Foreskin melanocyte (primary cell): ENCODE measurements at places on chromosomes 4 and X.

GRCh38 chr4:10056334-10057022, 35.2 kb upstream of the SLC2A9 start:
- DNase-seq, result no peak

- no peak for DNase-seq
These were observed 267.2 kb downstream of the TEX13A start for GRCh38 chrX:104953251-104953650.

GRCh38 chr4:48968814-48969213, 17.3 kb upstream of the CWH43 start:
- DNase-seq, result no peak

DNA sequence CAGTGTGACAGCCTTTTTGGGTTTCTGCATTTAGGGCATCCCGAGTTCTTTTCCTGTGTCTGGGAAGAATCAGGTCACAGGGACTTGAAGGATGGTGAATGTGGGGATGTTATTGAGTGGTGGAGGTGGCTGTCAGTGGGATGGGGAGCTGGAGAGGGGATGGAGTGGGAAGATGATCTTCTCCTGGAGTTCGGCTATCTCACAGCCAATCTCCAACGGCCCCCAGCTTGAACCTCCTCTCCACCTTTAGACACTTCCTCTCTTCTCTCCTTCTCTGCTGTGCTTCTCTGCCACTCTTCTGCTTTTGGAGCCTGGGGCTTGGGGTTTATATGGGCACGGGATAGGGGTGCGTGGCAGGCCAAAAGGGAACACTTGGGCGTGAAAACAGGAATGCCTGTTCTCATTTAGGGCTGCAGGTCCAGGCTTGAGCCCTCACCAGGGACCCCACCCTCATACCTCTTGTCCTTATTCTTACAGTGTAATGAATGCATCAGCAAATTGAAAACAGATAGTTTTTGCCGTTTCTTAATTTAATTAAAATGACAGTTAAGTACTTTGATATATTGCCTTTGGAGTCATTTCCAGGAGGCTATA, 37.5 kb downstream of the USP9X start:
- DNase-seq, result no peak

DNA sequence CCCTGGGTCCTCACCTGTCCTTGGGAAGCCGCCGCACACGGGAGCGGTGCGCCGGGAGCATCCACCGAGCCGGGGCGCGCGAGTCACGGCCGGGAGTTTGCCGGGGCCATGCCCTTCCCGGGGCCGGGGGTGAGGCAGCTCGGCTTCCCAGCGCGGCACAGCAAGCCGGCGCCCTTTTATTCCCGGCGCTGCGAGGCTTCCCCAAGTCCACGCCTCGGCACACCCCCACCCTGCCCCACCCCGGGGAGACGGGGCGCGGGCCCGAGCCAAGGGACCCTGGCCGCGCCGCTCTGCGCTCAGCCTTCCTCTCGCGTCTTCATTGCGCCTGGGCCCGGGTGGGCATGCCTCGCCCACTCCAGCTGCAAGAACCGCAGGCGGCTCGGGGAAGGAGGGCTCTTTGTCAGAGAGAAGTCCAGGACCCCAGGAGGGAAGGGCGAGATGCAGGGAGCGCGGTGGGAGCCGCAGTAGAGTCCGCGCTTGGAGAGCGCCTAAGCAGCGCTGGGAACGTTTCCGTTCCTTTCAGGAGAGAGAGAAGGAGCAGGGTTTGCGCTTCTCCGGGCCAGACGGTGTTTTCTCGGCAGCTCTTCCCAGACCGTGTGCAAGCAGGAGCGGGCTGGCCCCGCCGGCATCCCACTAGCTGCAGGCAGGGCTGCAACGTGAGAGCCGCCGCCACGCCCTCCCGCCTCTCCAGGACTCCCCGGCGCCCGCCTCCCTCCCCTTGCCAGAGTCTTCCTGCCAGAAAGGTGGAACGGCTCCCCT, at the start of gene MXRA5:
MXRA5 (minus strand) TSS at position 152 of the 759 bp plus-strand sequence. CDS start 2,819 bp downstream, outside the sequence.
- DNase-seq, result no peak

- DNase-seq, result no peak
These were observed 7.2 kb upstream of the CPLX1 start for GRCh38 chr4:833156-833555.

DNA sequence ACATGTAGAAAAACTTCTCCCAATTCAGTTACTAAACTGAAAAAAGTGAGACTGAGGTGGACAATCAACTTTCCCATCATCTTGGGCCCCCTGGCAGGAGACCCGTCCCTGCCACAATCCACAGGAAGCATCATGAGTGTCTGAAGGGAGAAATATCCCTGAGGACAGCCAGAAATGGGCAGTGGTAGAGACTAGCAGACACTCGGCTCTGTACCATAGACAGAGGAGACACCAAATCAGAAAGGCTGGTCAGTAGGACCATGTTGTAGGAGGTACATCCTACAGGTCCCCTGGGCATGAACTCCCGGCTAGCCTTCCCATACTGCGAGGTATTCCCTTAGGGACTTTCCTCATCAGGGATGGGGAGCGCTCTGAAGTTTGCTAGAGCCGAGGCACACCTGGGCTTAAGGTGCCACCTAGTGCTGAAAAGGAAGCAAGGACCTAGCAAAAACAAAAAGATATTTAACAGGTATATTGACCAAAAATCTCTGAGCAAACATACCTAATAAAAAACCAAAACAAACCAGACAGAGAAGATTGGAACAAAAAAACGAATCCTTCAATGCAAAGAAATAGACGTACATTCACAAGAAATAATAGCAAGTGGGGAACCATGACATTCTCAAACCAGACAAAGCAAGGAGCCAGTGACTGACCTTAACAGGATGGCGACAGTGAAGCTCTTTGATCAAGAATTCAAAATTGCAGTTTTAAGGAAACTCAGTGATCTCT, 55.6 kb downstream of the HAUS3 start:
- no peak for DNase-seq

GRCh38 chrX:88135735-88136134, 611.3 kb upstream of the CPXCR1 start:
- no peak for DNase-seq

- peak; percentile 68 for DNase-seq
These were observed 39.0 kb downstream of the STX18 start for GRCh38 chr4:4502694-4503311.

GRCh38 chr4:21514022-21514694, 434.4 kb downstream of the KCNIP4 start:
- no peak for DNase-seq

GRCh38 chr4:153113838-153114105, 90.5 kb upstream of the TRIM2 start:
- no peak for DNase-seq

GRCh38 chr4:111930659-111931058, 214.6 kb upstream of the FAM241A start:
- DNase-seq, result no peak

DNA sequence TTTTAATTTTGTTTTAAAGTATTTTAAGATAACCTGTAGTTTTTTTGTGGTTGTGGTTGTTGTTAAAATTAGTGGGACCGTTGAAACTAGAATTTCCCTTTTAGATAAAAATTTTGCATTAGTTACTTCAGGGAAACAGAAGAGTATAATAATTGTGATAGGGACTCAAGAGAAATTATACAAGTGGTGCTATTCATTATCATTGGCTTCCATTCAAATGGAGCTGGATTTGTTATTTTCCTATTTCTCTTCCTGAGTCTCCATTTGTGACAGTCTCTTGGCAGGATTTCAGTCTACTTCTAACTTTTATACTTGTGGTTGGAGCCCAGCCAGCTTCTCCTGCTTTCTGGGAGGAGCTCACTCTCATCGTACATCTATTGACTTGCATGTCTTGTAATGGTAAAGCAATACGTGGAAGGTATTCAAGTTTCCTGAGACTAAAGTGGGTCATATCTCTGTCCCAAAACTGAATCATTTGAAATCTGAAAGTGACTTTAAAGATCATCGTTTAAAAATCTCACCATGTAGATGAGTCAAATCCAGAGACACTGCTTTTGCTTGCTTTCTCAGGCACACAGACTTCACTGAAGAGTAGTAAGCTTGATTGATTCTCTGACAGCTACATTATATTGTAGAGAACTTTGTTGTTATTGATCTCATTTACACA, 155.8 kb downstream of the RPA4 start:
- DNase-seq, result peak; percentile 3

DNA sequence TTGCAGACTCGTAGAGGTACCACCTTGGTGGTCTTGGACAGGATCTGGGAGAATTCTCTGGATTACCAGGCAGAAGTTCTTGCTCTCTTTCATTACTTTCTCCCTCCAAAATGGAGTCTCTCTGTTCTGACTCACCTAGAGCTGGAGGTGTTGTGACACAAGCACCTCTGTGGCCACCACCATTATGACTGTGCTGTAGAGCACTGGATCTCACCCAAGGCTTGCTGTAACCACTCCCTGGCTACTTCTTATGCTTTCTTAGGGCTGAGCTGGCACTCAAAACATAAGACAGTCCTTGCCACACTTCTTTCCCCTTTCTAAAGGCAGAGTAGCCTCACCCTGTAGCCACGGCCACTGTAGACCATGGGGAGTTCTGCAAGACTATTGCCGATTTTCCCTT, 296.6 kb upstream of the DIPK2B start:
- DNase-seq, result no peak
